ENCODE measurements at places on chromosomes 12 and 14. TPM values are rescaled to one million over a fixed set of nuclear protein-coding genes. Genes with fewer than 3 reads are reported as not detected.
A peak's percentile ranks its signal among the peaks of the same experiment; 100 is the strongest.

The FOXN4 gene
- total RNA-seq, result not detected

The DBX2 gene
- not detected for total RNA-seq

The JAG2 gene
- total RNA-seq, result 2.4 TPM

The C14orf93 gene
- total RNA-seq, result 7.5 TPM

The PZP gene
- total RNA-seq, result not detected

- peak; percentile 75 for DNase-seq
- peak overlapping the region; percentile 90 for H3K27ac ChIP-seq
- peaks cover 65% of the 10 kb centered on the region for H3K4me1 ChIP-seq
- peaks cover 75% of the 10 kb centered on the region for H3K36me3 ChIP-seq
- H3K27me3 ChIP-seq, result no peaks in the 10 kb centered on the region
- H3K4me3 ChIP-seq, result peak overlapping the region; percentile 11
These were observed 139.6 kb downstream of the PRKCH start for GRCh38 chr14:61460718-61461611.

- DNase-seq, result no peak
- no peak overlapping the region for H3K27ac ChIP-seq
- H3K36me3 ChIP-seq, result peaks cover 59% of the 10 kb centered on the region
- no peak overlapping the region for H3K4me3 ChIP-seq
These were observed 52.3 kb downstream of the RAB35 start for GRCh38 chr12:120064054-120064940.

GRCh38 chr12:91327889-91328288 is 145.3 kb upstream of the DCN start:
- no peaks in the 10 kb centered on the region for H3K4me1 ChIP-seq
- no peak overlapping the region for H3K4me3 ChIP-seq
- no peak overlapping the region for H3K27ac ChIP-seq
- peaks cover 5% of the 10 kb centered on the region for H3K27me3 ChIP-seq
- DNase-seq, result no peak
- no peaks in the 10 kb centered on the region for H3K36me3 ChIP-seq

- no peaks in the 10 kb centered on the region for H3K27me3 ChIP-seq
- DNase-seq, result no peak
- H3K4me1 ChIP-seq, result peaks cover 6% of the 10 kb centered on the region
These were observed at the start of gene CATSPERB for GRCh38 chr14:91731986-91732385. CATSPERB (minus strand) TSS chr14:91732086; CDS start chr14:91729479, 2,607 bp downstream.

DNA sequence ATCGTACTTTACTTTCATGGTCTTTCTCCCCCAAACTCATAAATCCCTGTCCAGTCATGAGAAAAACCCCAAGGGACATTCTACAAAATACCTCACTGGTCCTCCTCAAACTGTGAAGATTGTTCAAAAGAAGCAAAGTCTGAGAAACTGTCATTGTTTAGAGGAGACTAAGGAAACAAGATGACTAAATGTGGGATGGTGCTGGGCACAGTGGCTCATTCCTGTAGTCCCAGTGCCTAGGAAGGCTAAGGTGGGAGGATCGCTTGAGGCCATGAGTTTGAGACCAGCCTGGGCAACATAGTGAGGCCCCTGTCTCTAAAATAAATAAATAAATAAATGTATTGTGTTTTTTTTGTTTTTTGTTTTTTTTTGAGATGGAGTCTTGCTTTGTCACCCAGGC is 74.2 kb upstream of the SCAF11 start:
- no peak overlapping the region for H3K4me3 ChIP-seq
- H3K4me1 ChIP-seq, result no peaks in the 10 kb centered on the region
- H3K27me3 ChIP-seq, result no peaks in the 10 kb centered on the region
- no peak for DNase-seq
- H3K36me3 ChIP-seq, result no peaks in the 10 kb centered on the region

All from activated CD4-positive, alpha-beta memory T cell treated with anti-CD3 and anti-CD28 coated beads for 36 hours (primary cell).